Effector CD4-positive, alpha-beta T cell (primary cell): ENCODE measurements at places on chromosomes 2 and 18.

GRCh38 chr2:77458216-77458615, 64.0 kb downstream of the LRRTM4 start:
- no peak for DNase-seq

DNA sequence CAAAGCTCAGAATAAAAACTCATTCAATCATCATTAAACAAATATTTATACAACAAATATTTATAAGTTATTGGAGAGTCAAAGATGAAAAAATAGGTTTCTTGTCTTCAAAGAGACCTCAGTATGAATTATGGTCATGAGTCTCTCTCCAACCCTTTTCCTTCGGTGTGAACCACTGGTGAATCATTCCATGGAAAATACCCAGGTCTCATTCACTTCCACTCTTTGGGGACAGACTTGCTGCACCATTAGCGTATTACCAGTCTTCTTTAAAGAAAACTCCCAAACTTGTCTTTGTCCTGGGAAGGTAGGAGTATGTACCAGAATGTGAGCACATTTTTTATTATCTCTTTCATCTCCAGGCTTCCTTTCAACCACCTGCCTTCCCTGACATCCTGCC, 257.4 kb upstream of the RBMS1 start:
- DNase-seq = no peak

DNA sequence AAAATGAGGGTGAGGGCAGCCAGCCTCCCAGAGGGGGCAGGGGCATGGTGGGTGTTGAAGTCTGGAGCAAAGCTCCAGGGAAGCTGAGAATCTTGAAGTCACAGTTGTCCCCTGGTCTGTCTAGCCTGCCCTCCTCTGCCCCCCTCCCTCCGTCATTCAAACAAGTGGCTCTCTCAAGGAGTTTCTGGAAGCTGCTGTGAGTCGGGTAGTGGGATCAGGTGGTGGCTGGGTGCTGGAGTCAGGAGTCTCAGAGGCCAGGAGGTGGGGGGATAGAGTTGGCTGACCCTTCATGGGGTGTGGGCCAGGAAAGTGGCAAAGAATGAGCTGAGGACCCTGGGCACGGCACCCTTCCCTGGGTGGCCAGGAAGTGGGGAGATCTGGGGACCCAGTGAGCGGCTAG, 495 bp upstream of the ASIC4 start:
- no peak for DNase-seq

- DNase-seq = no peak
These were observed 79.2 kb upstream of the SETBP1 start for GRCh38 chr18:44601447-44601846.

GRCh38 chr2:201568217-201568820, 75.0 kb downstream of the TMEM237 start:
- DNase-seq = no peak

GRCh38 chr2:45879406-45879805, 227.9 kb downstream of the PRKCE start:
- DNase-seq = no peak

- DNase-seq = no peak
These were observed 98.6 kb downstream of the GALNT1 start for GRCh38 chr18:35680139-35680551.

DNA sequence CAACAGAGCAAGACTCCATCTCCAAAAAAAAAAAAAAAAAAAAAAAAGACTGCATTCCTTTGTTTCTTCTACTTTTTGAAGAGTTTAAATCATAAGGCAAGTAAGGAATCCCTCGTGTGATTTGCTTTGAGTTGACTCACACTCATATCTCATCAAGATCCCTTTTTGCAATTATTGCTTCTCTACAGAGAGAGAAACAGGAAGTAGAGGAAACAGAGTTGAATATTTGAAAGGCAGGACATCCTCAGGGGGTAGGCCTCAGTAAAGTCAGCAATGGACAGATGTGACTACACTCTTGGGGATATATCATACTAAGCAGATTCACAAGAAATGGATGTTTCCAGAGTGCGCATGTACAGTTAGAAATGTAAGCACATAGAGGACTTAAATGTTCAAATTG, 11.2 kb upstream of the EFR3B start:
- no peak for DNase-seq

DNA sequence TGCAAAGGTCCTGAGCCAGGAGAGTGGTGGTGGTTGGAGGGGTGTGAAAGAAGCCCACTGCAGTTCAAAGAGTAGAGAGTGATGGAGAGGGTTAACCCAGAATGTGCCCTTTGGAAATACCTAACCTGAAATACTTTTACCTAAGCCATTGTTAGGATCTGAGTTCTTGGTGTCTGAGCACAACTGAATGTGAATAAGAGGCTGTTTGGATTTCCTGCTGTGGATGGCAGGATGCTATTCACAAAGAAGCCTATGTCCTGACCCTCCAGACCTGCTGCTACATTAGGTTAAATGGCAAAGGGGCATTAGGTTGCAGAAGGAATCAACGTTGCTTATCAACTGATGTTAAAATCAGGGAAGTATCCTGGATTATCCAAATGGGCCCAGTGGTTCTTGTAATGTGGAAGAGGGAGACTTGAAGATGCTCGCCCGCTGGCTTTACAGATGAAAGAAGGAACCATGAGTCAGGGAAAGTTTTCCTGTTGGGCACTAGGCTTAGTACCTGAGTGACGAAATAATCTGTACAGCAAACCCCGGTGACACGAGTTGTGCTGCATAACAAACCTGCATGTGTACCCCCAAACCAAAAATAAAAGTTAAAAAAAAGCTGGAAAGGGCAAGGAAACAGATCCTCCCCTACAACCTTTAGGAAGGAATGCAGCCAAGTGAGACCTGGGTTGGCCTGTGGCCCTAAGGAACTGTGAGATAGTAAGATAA, 27.2 kb downstream of the ITGA6 start:
- no peak for DNase-seq

GRCh38 chr2:25664183-25664964, 9.0 kb downstream of the DTNB start:
- no peak for DNase-seq
